ENCODE measurements at places on chromosomes 7 and 10.

GRCh38 chr7:151851782-151852181 lies 25.1 kb downstream of the PRKAG2 start:
- no peak for DNase-seq

DNA sequence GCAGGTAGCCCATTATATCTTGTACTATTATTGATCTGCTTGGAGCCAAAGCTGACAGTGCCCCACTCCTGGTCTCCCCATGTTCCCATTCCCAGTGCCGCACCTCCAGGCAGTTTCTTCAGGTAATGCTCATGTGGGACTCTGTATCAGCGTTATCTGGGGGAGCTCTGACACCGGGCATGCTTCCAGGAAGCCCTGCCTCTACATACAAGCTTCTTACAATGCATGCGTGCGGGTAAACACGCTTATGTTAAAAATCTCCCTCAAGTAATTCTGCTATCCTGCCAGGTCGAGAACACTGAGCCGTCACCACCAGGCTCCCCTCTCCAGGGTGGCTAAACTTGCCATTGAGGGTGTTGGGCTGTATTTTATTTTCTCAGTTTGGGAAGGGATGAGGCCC lies 61.6 kb upstream of the LBX1 start:
- no peak for DNase-seq

GRCh38 chr7:80644054-80644453 lies 5.6 kb downstream of the CD36 start:
- DNase-seq, result no peak

- DNase-seq, result no peak
Observed at GRCh38 chr10:72053690-72054089, 34.7 kb downstream of the SPOCK2 start.

DNA sequence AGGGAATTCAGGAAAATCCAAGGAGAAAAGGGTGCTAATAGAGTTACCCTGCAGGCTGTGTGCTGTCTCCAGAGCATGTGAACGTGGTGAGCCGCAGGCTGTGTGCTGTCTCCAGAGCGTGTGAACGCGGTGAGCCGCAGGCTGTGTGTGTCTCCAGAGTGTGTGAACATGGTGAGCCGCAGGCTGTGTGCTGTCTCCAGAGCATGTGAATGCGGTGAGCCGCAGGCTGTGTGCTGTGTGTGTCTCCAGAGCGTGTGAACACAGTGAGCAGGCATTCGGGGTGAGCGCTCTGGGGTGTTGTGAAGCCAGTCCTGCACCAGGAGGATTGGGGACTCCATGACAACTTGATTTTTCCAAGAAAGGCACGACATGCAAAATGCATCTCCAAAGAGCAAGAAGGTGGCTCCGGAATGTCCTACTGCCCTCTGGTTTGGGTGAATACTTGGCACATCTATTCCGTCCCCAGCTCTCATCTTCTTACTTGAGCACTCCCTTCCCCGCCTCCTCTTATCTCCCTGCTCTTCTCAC lies 407.9 kb upstream of the SHH start:
- no peak for DNase-seq

DNA sequence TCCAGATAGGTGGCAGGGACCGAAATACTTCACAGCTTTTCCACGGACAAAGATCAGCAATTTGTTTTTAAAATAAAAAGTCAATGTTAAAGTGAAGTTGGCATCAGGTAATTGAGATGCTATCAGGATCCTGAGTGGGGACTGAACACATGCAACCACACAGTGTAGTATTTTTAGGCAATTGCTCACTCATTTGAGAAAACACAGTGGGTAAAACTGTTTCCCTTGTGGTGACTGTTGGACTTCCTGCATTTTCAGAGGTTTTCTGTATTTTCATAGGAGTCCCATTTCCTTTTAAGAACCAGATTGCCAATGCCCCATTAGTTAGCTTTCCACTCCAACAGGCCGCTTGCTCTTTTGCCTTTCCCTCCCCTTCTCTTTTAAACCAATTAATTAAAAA lies 159.5 kb upstream of the ZNF32 start:
- no peak for DNase-seq

DNA sequence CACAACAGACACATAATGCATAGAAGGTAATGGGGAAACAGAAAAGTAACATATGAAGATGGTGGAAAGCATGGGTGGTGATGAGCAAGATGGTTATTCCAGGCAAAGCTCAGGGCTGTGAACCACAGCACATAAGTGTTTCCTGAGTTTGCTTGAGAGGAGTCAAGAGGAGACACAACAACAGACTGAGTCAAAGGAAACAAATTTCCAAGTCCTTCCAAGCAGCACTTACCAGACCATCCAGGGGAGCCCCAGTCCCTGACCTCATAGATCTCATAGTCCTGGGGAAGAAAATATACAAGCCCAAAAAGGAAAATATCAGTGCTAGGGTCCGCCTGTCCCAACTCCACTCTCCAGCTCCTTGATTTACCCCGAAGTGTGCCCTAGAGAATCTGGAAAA lies 216.6 kb upstream of the FZD1 start:
- DNase-seq, result no peak

DNA sequence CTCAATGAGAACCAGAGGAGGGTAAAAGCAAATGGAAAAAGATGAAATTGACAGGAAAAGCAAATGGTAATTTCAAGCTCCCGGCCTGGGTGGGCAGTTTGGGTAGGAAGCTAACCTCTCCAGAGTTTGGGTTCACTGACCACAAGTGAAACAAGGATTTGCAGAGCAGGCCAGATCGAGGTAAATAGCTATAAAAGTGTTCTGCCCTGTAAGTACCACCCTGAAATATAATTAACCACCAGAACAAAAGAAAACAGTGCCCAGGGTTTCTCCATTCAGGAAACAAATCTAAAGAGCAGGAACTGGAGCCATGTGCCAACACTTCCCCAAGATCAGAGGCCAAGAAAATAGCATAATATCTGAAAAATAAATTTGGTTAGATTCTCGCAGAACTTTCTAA lies 276.7 kb upstream of the MEOX2 start:
- DNase-seq, result no peak

- no peak for DNase-seq
Observed at GRCh38 chr7:116805100-116805544, 57.3 kb upstream of the CAPZA2 start.

DNA sequence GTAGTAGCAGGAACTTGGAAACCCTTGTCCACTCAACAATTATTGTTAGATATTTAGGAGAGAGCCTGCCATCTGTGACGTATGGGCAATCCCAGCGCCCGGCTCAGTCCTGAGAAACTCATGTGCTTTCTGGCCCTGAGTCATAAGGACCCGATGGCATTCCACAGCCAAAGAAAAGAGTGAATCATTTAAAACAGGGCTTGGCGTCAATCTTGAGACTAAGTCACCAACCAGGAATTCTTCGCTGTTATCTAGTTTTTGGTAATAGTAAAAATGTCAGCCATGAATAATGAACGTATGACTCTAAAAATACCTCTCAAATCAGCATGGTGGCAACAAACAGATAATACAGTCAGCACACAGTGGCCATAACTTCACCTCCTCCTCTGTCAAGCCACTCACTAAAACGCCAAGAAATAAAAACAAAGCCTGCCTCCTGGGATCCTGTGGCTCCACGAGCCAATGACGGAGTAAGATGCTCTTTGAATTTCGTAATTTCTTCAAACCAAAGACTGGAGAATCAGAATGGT lies 140.8 kb downstream of the ADAM12 start:
- DNase-seq, result no peak

DNA sequence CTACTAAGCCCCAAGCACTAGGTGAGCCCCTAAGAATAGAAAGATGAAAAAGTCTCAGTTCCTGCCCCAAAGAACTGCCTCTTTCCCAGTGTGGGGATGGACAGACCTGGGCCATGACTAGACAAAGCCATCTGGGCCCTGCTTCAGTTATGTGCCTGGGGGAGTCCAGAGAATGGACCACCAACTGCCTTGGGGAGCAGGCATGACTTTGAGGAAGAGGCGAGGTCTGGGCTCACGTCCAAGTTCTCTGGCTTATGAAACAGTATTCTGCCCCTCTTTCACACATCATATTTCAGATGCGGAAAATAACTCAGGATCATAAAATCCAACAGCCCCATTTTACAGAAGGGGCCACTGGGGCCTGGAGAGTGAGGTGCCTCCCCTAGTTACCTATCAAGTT lies 80.3 kb downstream of the PLXNA4 start:
- no peak for DNase-seq

DNA sequence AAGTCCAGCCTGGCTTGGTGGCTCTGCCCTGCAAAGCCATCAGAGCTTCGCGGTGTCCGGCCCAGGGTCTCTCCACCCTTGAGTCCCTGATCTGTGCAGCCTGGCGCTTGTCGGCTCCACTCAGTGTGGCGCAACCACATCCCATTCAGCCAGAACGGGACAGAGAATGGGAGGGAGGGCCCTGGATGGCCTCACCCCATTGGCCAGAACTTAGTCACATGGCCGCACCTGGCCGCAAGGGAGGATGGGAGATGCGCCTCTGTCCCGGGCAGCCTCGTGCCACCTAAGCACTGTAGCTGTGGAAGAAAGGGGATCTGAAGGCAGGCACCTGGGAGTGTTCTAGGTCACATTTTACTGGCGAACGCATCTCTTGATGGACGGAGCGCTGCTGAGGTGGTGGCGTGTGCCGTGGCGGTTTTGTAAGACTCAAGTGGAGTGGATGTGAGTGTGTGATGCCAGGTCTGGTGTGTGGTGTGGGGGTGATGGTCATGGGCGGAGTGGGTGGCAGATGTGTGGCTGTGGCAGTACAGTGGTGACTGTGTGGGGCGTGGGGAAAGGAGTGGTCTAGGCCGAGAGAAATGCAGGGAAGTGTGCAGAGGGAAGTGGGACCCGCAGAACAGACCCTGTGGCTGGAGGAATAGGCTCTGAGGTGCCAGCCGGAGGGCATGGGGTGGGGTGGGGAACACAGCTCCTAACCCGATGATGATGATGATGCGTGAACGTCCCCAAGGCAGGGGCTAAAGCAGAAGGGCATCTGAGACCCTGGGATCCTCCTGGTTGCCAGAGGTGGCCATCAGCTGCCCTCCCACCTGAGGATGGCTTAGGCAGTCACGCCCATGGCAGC lies 19.0 kb downstream of the CLEC2L start:
- no peak for DNase-seq

- DNase-seq, result no peak
Observed at GRCh38 chr10:107417446-107417845, 252.9 kb upstream of the SORCS1 start.

DNA sequence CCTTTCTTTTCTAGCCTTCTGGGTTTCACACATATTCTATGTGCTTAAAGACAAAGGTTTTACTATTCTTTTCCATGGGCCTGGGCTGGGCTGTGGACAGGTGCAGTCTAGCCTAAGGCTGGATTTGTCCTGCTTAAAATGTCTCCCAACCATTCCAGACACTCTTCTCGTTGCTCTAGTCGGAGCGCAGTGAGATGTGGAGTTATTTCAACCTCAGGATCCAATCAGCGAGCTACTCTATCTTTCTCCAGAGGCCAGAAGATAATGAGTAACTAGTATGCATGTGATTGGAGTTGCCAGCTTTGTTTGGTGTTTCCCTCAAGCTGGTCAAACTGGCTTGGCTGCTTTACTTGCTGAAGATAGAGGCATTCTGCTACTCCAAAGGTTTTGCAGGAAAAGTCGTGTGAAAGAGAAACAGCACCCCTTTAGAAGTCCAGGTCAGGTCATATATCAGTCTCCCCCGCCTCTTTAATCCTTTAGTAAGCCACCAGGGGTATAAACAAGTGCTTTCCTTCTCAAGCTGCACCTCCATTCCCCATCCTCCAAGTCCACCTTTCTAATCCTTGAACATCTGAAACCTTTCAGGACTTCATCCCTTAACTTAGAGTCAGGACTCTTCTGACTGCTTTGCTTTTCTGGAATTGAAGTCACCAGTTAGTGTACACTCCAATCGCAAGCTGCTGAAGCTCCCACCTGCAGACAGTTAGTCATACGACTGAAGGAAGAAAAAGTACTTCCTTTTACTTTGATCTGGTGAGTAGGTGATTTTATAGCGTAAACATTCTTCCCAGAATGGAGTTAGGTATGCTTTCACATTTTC lies 78.8 kb downstream of the DNMBP start:
- DNase-seq, result no peak

DNA sequence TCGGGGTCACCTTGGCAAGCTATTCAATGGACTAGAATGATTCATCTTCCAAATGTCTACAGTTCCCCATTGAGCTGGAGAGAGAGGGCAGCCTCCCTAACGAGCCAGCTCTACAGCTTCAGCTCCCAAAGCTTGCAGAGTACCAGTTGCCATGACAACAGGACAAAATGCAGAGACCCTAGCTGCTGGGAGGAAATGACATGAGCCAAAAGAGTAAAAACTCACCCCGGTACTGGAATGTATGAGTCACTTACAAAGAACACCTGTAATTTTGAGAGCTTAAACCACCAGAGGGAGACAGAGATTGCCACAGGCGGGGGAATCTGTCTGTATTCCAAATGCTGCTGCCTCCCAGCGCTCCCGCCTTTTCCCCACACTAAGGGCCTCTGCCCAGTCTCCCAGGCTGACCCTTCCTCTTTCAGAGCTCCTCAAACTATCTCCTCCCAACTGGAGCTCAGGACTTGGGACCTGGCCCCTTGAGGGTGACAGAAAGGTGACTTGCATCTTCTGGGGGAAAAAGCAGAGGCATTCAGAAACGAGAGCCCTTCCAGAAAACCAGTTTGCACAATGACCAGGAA lies 95.5 kb downstream of the CUL2 start:
- peak; percentile 4 for DNase-seq

DNA sequence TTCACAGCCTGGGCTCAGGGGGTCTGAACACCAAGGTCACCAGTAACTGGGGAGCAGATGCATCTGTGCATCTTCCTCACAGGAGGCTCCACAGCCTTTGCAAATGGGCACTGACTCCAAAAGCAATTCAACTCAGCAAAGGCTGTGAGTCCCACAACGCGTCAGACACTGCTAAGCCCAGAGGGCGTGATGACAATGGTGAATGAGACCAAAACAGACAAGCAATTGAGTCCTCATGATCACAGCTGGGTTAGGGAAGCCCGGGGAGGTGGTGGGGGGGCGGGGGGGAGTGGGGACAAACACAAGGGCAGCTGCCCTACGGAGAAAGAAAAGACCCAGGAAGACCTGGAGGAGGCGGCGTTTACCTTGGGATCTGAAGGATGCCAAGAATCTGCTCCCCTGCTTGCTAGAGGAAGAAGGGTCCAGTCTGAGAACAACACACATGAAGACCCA lies 61.6 kb upstream of the RNF32 start:
- no peak for DNase-seq

DNA sequence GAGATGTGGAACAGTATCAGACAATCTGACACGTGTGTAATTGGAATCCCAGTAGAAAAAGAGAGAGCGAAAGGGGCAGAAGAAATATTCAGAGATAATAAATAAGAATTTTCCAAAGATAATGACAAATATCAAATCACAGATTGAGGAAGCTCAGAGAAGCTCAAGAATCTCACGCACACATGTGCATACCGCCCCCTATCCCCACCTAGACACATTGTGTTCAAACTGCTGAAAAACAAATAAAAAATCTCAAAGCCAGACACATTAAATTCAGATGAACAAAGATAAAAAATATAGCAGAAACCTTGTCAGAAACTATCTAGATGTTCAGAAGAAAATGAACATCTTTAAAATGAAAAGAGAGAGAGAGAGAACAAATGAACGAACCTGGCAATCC lies 17.2 kb downstream of the SFR1 start:
- DNase-seq, result no peak

- DNase-seq, result no peak
Observed at GRCh38 chr10:43938810-43939209, 290.1 kb upstream of the ZNF32 start.

Data from stimulated activated CD8-positive, alpha-beta memory T cell treated with anti-CD3 and anti-CD28 coated beads, Interleukin-15, amount 100 ng/mL, for 4 hours (primary cell).